ENCODE measurements at places on chromosomes 12 and 14. TPM values are rescaled to one million over a fixed set of nuclear protein-coding genes. Genes with fewer than 3 reads are reported as not detected.

DNA sequence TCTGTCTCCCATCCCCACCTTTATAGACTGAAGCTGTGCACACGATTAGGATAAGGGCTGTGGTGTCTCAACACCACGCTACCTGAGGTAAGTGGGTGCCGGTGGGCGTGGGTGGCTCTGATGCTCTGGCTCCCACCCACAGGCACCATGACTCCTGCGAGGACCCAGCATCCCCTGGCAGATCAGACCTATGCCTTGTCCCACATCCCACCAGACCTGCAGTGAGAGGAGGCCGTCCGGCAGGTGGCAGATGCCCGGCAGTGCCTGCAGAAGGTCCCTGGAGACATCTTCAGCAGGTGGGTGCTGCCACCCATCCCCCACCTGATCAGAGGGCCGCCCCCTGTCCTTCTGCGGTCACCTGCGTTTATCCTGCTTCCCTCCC, 104.4 kb upstream of the PRB2 start:
- no peak overlapping the region for H3K4me3 ChIP-seq
- H3K4me1 ChIP-seq: peaks cover 4% of the 10 kb centered on the region

DNA sequence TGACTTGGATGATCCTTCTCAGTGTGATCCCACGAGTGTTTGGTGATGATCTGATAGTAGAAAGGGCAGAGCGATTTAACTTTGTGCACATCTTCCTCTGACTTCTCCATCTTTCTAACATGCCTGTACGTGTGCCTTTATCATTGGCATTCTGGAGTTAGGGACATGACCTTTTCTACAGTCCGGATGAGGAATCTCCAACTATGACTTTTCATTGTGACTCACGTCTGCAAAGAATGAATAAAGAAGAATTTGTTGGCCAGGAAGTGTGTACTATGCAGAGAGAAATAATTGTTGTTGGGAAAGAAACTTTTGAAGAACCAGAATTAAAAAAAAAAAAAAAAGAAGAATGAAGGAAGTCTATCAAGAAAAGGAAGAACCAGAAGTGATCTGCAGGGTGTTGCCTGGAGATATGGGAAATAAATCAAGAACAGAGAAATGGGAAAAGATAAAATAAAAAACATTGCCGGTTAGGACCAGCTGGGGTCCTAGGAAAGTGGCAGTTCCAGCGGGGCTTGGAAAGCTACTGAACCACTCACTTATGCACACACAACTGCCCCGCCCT, 25.3 kb downstream of the PPFIBP1 start:
- no peak overlapping the region for H3K27ac ChIP-seq
- H3K27me3 ChIP-seq: peaks cover 15% of the 10 kb centered on the region
- peaks cover 2% of the 10 kb centered on the region for H3K36me3 ChIP-seq
- peaks cover 11% of the 10 kb centered on the region for H3K4me1 ChIP-seq
- H3K4me3 ChIP-seq: no peak overlapping the region

GRCh38 chr14:100601914-100602313, 14.7 kb upstream of the BEGAIN start:
- no peaks in the 10 kb centered on the region for H3K4me1 ChIP-seq
- H3K36me3 ChIP-seq: peaks cover 4% of the 10 kb centered on the region
- H3K4me3 ChIP-seq: no peak overlapping the region
- no peak overlapping the region for H3K27ac ChIP-seq
- H3K27me3 ChIP-seq: peaks cover 15% of the 10 kb centered on the region
- no peak for DNase-seq

DNA sequence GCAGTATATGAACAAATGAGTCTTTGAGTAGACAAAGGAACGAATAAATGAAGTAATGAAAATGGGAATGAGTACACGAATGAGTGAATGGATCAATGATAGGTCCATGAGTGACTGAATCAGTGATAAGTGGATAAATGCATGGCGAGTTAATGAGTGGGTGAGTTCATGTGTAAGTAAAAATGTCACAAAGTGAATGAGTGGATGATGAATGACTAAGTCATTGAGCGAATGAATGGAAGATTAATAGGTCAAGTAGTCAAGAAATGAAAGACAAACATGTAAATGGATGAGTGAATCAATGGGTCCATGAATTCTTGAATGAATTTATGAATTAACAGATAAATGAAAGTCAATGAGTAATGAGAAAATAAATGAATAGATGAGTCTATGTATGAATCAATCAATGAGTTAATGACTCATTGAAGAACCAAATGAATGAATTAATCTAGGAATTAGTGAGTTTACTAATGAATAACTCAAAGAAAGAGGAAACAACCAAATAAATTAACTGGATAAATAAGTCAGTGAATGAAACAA, 97.3 kb upstream of the RTL1 start:
- H3K27me3 ChIP-seq: peaks cover 19% of the 10 kb centered on the region
- no peak for DNase-seq
- no peak overlapping the region for H3K4me3 ChIP-seq
- H3K27ac ChIP-seq: no peak overlapping the region

DNA sequence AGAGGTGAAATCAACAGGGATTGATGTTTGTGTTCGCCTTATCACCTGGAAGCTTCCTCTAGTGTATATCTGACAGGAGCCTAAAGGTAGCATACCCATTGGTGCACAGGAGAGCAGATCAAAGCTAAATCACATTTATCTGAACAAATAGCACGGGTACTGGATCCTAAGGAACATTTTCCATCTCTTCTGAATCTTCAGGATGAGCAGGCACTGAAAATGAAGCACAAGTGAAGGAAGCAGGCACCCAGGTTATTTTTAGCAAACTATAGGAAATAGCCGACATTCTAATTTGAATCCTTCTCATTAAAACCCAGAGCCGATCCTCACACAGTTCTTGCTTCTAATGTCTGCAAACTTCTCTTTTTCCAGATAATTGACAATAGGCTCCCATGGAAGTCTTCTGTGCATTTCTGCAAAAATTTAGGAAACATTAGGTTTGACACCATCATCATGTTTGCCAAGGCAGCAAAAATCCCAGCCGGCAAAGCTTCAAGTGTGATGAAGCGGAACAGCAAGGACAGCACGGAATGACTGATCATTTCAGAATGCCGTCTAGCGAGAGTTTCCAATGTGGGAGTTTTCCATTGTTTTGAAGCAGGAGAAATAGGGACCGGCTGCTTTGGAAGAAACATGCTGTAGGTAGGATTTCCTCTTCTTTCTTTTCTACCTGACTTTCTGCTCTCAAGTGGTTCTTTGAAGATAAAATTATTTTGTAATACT, 24.3 kb upstream of the RGS6 start:
- H3K27me3 ChIP-seq: peaks cover 34% of the 10 kb centered on the region
- no peak for DNase-seq
- H3K27ac ChIP-seq: no peak overlapping the region

- H3K4me1 ChIP-seq: no peaks in the 10 kb centered on the region
- H3K27ac ChIP-seq: no peak overlapping the region
- H3K27me3 ChIP-seq: no peaks in the 10 kb centered on the region
- H3K36me3 ChIP-seq: no peaks in the 10 kb centered on the region
- H3K4me3 ChIP-seq: no peak overlapping the region
Observed at GRCh38 chr14:20180486-20180885, 10.2 kb upstream of the OR11G2 start.

- H3K4me3 ChIP-seq: no peak overlapping the region
- no peak overlapping the region for H3K27ac ChIP-seq
- H3K4me1 ChIP-seq: peaks cover 5% of the 10 kb centered on the region
- no peak for DNase-seq
- H3K36me3 ChIP-seq: no peaks in the 10 kb centered on the region
Observed at GRCh38 chr14:35378425-35379233, 25.9 kb downstream of the NFKBIA start.

DNA sequence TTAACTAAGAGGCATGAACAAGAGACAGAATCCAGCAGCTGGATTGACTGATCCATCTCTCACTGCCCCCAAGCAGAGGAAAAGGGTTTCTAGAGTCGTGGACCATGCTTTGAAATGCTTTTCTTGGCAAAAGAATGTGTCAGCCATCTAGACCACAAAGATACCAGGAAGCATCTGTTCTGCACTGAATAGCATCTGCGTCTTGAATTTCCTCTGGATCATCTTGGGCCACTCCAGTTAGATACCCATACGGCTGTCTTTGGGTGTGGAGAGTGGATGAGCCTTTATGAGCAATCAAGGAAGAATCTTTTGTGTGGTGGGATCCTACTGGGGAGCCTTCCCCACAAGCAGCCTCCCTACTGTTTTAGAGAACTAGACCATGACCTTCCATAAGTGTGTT, 16.0 kb upstream of the RFX4 start:
- no peak overlapping the region for H3K27ac ChIP-seq
- no peaks in the 10 kb centered on the region for H3K4me1 ChIP-seq
- DNase-seq: no peak
- H3K36me3 ChIP-seq: peaks cover 1% of the 10 kb centered on the region
- no peak overlapping the region for H3K4me3 ChIP-seq
- peaks cover 24% of the 10 kb centered on the region for H3K27me3 ChIP-seq

GRCh38 chr12:44285321-44285960, 449.6 kb downstream of the TMEM117 start:
- H3K4me3 ChIP-seq: no peak overlapping the region
- no peak overlapping the region for H3K27ac ChIP-seq
- no peaks in the 10 kb centered on the region for H3K27me3 ChIP-seq
- H3K36me3 ChIP-seq: no peaks in the 10 kb centered on the region
- no peak for DNase-seq

DNA sequence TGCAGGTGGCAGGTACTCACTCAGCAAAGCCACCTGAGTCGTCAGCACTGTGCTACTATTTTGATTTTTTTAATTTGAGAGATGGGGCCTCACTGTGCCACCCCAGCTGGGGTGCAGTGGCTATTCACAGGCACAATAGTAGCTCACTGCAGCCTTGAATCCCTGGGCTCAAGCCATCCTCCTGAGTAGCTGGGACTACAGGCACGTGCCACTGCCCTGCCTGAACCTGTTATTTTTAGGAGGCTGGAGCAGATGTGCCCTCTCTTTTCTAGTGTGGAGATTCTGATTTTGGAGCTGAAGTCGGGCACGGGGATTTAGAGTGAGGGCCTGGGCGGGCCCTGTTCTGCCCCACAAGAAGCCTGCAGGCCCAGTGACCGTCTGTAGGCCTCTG, 17.3 kb downstream of the SLC25A47 start:
- peaks cover 20% of the 10 kb centered on the region for H3K4me1 ChIP-seq
- H3K27ac ChIP-seq: peak overlapping the region; percentile 47
- peaks cover 68% of the 10 kb centered on the region for H3K36me3 ChIP-seq

DNA sequence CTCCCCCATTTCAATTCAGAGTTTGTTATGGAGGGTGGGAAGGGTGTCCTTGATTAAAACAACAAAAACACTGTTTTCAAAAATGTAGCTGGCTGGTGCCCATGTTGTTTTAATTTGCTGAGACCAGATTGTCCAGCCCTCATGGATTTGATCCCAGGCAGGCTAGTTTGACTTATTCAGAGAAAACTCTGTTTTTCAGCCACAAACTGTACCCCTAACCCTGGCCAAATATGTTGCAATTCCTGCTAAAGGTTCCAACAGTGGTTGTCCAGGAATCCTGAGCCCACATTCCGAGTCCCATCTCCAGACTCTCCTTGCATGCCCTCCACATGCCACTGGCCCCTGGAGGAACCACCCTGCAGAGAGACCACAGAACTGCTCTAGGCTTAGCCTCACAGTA, 36.0 kb downstream of the MAP1LC3B2 start:
- no peak for DNase-seq
- H3K27ac ChIP-seq: no peak overlapping the region
- no peaks in the 10 kb centered on the region for H3K36me3 ChIP-seq
- no peaks in the 10 kb centered on the region for H3K27me3 ChIP-seq
- no peak overlapping the region for H3K4me3 ChIP-seq
- H3K4me1 ChIP-seq: peaks cover 18% of the 10 kb centered on the region

DNA sequence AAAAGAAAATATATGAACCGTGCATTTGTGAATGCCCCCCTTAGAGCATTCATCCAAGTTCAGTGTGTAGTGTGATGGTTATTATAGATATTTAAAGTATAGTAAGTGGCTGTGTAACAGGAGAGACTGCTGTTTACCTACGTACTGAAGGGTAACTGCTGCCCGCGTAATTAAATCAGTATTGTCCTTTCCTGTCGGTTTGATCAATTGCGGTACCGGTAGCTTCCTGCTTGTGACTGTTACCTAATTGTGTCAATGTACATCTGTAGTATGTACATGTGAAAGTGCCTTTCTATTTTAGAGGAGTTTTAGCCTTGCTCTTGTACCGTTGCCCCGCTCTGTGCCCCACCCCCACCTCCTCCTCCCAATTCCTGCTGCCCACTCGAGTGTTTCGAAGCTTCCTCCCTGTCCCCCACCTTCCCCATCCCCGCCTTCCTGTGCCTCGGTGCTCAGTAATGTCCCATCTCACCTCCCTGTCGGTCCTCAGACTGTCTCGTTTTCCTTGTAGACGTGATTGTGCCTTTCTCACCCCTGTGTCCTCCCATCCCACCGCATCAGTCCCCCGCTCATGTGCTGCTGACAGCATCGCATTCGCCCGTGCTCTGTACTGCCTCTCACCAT, 75.0 kb downstream of the KICS2 start:
- H3K36me3 ChIP-seq: no peaks in the 10 kb centered on the region
- H3K27me3 ChIP-seq: no peaks in the 10 kb centered on the region
- no peak overlapping the region for H3K27ac ChIP-seq
- H3K4me1 ChIP-seq: peaks cover 3% of the 10 kb centered on the region
- DNase-seq: peak; percentile 3

DNA sequence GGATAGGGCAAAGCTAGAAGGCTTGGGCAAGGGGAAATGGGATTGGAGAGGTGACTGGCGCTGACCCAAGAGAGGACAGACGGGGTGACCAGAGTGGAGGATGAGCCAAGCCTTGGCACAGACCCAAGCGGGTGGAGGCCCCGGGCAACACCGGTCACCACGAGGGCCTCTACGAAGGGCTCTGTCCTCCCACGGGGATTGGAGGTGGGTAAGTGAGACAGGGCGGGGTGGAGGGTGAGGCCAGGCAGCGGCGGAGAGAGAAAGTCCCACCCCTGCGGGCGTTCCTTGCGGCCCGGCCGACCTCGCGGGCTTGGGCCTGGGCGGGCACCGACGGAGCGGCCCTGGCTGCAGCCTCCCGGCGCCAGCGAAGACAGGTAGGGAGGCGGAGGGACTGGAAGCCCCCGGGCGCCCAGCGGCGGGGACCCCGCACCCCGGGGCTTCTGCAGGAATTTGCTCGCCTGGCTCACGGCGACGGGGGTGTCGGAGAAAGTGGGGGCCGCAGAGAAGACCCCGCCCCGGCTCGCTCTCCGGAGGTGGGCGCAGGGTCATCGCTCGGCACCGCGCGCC, at the start of gene PAPLN:
PAPLN (plus strand) TSS at position 288 of the 567 bp plus-strand sequence. CDS start 2,273 bp downstream, outside the sequence.
- peaks cover 71% of the 10 kb centered on the region for H3K27me3 ChIP-seq
- H3K4me3 ChIP-seq: peak within 1 kb of the TSS; percentile 20
- H3K36me3 ChIP-seq: no peaks in the 10 kb centered on the region
- DNase-seq: no peak

- DNase-seq: no peak
- no peaks in the 10 kb centered on the region for H3K4me1 ChIP-seq
- H3K27me3 ChIP-seq: no peaks in the 10 kb centered on the region
- H3K27ac ChIP-seq: no peak overlapping the region
Observed at GRCh38 chr14:84856751-84857534, 673.0 kb upstream of the FLRT2 start.

MMP19 gene
- total RNA-seq: not detected

PCK2 gene
- 90.3 TPM for total RNA-seq

All from activated CD8-positive, alpha-beta T cell treated with anti-CD3 and anti-CD28 coated beads for 36 hours (primary cell).